Ecto neural progenitor cell (in vitro differentiated cells): ENCODE measurements at places on chromosomes 2 and 18.

GRCh38 chr2:196594158-196594557 is 45.4 kb upstream of the CCDC150 start:
- DNase-seq, result no peak

- peak; percentile 37 for DNase-seq
Measured at GRCh38 chr2:239802185-239802649, 222.9 kb downstream of the NDUFA10 start.

- no peak for DNase-seq
Measured at GRCh38 chr2:202564226-202564625, 70.5 kb upstream of the FAM117B start.

DNA sequence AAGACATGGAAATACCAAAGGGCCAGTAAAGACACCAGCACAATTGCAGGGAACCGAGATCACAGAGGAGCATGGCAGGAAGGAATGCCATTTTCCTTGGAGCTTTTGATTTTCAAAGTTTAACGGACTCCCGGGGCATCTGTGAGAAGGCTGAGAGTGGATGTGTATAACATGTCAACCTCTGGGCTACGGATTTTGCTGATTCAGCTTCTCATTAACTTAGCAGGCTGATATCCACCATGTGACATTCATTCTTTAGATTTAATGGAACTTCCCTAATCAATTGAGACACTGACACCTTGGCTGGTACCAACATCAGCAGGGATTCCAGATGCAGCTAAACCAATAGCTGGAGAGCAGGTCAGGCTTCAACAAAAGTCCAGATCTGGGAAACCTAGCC is 496.6 kb upstream of the SPHKAP start:
- DNase-seq, result no peak

DNA sequence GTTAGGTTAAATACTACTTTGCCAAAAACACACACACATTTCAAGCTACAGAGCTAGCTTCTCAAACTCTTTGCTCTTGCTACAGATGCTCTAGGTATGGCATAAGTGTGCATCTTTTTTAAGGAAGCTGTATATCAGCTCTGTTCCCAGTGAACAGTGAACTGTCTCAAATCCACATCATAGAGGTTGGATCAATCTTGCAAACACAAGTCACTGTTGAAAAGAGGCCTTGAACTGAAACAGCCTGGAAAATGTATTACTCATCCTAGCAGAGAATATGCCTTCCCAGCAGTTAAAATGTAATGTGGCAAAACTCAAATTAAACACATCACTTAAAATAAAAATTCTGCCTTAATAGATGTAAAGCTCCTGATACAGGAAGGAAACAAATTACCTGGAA is 151.8 kb downstream of the WDPCP start:
- DNase-seq, result no peak

DNA sequence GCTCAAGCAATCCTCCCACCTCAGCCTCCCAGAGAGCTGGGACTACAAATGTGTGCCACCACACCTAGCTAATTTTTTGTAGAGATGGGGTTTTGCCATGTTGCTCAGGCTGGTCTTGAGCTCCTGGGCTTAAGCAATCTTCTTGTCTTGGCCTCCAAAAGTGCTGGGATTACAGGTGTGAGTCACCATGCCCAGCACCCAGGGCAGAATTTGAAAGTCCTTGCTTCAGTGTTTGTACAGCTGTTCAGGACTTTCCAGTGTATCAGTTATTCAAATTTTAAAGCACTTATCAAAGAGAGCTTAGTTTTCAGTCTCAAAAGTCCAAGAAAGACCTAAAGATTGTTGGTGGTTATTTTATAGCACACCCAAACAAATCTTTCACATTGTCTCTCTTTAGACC is 43.6 kb upstream of the VPS54 start:
- DNase-seq, result no peak

GRCh38 chr2:40287773-40288172 is 164.1 kb downstream of the SLC8A1 start:
- DNase-seq, result no peak

DNA sequence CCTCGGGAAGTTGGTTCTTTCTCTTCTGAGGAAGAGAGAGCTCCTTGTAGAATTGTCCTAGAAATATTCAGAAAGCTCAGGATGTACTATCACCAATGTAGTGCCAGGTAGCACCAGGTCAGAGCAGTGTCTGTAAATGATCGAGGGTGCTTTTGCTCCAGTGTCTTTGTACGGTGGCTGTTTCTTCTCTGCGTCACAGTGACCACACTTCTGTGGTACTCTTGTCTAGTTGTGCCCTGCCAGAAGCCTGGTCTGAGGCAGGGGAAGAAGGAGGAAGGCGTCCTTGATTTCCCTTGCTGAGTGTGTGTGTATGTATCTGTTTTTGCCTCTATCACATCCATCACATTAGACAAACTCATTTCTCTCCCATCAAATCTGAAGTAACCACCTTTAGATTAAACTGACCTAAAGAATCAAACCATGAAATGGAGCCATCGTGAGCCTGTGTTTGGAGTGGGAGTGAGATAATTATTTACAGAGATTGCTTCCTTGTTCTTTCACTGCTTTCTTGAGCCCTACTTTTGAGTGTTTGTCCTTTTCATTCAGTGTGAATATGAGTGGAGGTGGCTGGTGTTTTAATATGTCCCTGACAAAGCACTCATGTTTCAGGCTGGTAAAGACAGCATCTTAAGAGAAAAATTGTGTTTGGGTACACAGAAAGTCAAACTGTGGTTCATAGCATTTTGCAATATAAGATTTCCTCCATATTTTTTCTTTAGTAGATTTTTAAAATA is 97.2 kb downstream of the ACOXL start:
- no peak for DNase-seq

DNA sequence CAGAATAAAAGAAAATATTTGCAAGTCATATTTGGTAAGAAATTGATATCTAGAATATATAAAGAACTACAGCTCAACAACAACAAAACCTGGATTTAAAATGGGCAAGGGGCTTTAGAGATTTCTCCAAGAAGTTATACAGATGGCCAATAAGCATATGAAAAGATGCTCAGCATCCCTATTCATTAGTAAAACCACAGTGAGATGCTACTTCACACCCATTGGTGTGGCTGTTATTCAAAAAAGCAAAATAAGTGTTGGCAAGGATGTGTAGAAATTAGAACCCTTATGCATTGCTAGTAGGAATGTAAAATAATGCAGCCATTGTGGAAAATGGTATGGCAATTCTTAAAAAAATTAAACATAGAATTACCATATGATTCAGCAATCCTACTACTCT is 29.8 kb downstream of the TANK start:
- no peak for DNase-seq

- no peak for DNase-seq
Measured at GRCh38 chr2:207515671-207516070, 14.1 kb upstream of the CREB1 start.
